Cardiac fibroblast (primary cell): ENCODE measurements at places on chromosomes 1 and 21.

GRCh38 chr21:46145840-46146691 is 9.3 kb downstream of the FTCD start:
- no peak for DNase-seq

- no peak for DNase-seq
These were observed 58.6 kb upstream of the TNR start for GRCh38 chr1:175801979-175802378.

DNA sequence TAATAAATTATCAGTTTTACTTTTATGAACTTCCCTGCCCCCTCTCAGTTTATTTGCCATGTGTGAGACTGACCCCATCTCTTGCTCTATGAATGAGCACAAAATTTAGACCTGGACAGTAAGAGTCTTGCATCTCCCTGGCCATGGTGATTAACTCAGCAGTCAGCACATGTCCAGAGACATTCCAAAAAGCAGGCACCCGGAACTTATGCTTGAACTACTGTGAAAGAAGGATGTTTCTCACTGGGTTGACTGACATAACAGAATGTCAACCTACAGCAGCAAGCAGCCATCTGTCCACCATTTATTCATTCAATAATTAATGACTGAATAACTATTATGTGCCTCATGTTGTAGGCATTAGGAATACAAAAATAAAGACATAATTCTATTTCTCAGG is 11.3 kb upstream of the SEC16B start:
- no peak for DNase-seq

GRCh38 chr1:227733751-227734545 is 1.2 kb downstream of the JMJD4 start:
- DNase-seq: no peak

DNA sequence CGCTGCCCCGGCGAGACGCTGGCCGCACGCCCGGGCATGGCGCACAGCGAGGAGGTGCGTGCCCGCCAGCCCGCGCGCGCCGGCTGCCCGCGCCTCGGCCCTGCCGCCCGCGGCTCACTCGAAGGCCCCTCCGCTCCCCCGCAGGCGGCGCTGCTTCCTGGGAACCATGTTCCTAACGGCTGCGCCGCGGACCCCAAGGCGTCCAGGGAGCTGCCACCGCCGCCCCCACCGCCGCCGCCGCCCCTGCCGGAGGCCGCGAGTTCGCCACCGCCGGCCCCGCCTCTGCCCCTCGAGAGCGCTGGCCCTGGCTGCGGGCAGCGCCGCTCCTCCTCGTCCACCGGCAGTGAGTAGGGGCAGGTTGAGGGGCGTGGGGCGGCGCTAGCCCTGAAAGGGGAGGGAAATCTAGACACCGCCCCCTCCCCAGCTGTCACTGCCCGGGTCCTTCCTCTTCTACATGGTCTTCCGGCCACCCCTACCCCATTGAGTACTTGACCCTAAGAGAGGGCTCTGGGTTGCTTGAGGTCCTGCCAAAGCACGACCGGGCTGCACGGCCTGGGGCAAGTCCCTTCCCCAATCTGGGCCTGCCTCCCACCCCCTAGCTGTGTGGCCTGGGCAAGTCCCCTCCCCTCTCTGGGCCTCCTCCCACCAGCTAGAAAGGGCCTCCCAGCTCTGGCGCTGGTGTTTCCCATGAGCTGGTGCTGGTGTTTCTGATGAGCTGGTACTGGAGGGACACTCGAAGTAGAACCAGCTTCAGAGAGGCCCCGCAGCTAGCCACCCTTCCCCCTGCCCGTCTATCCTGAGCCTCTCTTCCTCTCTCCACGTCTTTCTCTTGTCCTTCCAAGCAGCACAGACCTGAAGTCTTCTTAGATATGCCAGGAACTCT is 17.0 kb downstream of the TNFRSF25 start:
- no peak for DNase-seq

DNA sequence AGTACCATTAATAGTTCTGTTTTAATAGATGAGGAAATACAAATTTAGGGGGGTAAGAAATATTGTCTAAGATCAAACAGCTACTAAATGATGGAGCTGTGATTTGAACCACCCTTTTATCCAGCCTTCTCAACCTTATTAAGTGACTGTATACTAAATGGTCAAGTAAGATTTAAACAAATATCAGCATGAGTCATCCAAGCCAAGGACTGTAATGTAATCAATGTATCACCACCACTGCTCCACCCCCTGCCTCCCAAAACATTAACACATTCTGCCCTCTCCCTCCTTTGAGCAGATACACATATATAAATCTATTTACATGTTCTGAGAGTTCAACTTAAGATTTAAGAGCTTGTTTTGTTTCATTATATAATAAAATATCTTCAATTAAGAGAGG is 58.9 kb downstream of the LRRC40 start:
- DNase-seq: no peak
